ENCODE measurements at places on chromosomes 11 and 22.

- DNase-seq: no peak
Observed at GRCh38 chr11:66686100-66686785, 8.6 kb upstream of the RBM4B start.

GRCh38 chr11:124798991-124799347, 1.2 kb downstream of the MSANTD2 start:
- no peak for DNase-seq

- DNase-seq: no peak
Observed at GRCh38 chr11:124612567-124613246, 1.5 kb downstream of the PANX3 start.

- no peak for DNase-seq
Observed at GRCh38 chr11:86247608-86248007, 3.1 kb downstream of the EED start.

DNA sequence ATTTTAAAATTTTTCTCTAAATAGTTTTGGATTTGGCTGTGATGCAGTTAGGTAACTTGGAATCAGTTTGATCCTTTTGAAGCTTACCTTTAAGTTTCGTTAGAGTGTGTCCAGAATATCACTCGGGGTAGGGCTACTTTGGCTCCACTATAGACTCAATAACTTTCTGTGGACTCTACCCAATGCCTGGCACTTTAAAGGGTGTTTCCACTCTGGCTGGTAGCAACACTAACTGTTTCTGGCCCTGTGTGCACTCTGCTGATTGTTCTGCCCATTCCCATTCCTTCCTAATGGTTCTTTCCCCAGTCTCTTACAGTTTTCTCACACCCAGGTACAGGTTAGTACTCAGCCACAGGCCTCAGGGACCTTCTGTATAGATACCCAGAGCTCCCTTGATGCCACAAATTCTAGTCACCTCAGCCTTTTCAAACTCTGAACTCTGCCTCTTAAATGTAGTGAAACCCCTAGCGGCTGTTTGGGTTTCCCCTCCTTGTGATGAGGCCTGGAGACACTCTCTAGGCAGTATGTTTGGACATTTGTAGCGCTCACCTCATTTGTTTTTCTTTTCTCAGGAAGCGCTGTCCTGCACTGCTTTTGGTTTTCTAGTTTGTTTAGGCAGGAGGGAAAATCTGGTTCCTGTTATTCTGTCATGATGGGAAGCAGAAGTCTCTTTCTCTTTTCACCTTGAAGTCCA, 16.8 kb downstream of the CUL5 start:
- DNase-seq: no peak

DNA sequence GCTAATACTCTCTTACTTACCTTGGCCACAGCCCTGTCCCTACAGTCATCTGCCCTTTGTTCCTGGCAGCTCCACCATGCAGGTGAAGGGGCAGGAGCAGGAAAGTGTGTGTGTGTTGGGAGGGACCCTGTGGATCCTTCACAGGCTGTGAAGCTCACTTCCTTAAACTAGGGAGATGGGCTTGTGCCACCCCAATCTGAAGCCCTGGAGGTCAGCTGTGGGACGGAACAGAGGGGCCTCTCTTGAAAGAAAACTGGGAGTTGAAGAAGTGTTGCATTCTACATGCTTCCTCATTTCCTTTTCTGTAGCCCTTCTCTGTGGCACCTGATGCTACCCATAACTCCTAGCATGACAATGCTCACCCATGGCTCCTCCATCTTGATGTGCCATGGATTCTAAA, 11.7 kb downstream of the FADS1 start:
- DNase-seq: no peak

- peak; percentile 27 for DNase-seq
Observed at GRCh38 chr22:39994566-39995392, at the start of gene FAM83F. TSS of gene FAM83F (plus strand) at chr22:39994954. CDS start at chr22:39995043, 89 bp downstream.

- DNase-seq: no peak
Observed at GRCh38 chr22:17257121-17258001, 38.1 kb upstream of the ADA2 start.

- no peak for DNase-seq
Observed at GRCh38 chr22:38972558-38972957, 9.6 kb upstream of the APOBEC3B start.

GRCh38 chr22:35126993-35127392, 61.0 kb downstream of the ISX start:
- no peak for DNase-seq

- DNase-seq: no peak
Observed at GRCh38 chr11:118232659-118233058, 7.8 kb upstream of the JAML start.

DNA sequence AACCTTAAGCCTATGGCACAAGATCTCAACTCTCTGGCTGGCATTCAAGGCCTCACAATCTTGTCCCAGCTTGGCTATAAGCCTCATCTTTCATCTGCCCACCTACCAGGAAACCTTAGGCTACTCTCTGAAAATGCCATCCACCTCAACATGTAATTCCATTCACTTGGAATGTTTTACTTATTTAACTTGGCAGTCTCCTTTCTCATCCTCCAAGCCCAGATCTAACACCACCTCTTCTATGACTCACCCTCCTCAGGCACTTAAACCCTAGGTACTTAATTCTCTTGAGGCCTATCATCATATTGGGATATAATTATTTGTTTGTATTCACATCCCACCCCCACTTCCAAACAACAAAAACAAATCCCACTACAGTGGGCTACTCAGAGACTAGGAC, 15.0 kb downstream of the POGLUT3 start:
- DNase-seq: no peak

DNA sequence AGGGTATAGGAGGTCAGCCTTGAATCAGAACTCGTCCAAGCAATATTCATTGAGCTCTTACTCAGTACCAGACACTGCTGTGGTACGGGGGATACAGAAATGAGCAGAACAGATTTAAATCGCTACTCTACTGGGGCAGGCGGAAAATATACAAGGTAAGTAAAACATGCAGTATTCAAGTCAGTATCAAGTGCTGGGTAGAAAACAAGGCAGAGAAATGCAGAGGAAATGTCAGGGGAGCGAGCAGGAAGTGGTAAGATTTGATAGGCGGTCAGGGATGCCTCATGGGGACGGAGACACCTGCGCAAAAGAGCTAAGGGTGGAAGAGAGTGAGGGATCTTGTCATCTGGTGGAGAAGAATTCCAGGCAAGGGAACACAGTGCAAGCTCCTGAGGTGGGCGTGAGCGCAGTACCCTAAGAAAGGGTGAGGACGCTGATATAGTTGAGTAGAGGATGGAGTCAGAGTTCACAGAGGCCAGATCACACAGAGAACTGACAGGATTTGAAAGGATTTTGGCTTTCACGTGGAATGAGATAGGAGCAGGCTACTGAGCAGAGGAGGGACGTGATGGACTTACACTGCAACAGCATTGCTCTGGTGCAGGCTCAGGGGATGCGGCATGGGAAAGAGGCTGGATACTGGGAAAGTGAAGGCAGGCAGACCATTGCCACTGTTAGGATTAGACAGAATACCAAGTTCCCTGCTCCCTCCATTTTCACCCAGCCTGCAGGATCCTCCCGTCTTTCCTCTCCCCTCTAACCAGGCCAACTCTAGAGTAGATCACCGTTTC, 35.8 kb downstream of the SC5D start:
- peak; percentile 12 for DNase-seq
